ENCODE measurements at places on chromosomes 5 and 9.

DNA sequence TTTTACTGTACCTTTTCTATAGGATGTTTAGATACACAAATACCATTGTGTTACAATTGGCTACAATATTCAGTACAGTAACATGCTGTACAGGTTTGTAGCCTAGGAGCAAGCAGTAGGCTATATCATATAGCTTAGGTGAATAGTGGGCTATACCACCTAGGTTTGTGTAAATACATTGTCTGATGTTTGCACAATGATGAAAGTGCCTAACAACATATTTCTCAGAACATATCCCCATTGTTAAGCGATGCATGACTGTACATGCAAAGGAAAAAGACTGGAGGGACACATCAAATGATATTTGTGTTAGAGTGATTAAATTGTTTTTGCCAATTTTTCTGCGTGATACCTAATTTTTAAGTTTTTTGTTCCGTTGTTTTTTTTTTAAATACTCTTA lies 5.3 kb downstream of the CHMP5 start:
- no peak for DNase-seq

DNA sequence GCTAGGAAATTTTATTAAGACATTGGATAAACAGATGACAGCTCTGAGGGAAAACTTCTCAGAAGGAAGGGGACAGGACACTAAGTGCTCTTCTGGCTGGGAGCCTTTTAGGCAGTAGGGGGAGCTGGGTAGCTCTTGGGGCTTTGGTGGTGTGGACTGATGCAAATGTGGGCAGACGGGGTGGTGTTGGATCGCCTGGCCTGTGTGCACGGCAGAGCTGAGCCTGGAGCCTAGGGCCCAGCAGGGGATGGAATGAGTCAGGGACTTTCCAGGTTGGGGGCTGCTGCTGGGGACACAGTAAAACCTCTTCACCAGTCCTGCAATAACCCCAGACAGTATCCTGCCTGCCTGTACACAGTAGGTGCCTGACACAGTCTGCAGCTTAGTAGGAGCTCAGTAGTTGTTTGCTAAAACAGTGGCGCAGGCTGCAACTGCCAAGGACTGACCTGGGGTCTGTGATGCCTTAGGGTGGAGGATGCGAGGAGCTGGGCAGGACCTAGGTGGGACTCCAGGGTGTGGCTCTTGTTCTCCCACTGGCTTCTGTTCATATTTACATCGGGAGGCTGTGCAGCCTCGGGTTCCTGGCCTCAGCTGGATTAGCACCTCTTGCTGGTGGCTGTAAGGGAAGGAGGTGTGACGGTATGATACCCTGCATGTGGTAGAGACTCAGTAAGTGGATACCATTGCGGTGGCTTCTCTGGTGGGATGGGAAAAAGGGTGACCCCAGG lies 83.8 kb downstream of the DAB2IP start:
- DNase-seq: no peak

DNA sequence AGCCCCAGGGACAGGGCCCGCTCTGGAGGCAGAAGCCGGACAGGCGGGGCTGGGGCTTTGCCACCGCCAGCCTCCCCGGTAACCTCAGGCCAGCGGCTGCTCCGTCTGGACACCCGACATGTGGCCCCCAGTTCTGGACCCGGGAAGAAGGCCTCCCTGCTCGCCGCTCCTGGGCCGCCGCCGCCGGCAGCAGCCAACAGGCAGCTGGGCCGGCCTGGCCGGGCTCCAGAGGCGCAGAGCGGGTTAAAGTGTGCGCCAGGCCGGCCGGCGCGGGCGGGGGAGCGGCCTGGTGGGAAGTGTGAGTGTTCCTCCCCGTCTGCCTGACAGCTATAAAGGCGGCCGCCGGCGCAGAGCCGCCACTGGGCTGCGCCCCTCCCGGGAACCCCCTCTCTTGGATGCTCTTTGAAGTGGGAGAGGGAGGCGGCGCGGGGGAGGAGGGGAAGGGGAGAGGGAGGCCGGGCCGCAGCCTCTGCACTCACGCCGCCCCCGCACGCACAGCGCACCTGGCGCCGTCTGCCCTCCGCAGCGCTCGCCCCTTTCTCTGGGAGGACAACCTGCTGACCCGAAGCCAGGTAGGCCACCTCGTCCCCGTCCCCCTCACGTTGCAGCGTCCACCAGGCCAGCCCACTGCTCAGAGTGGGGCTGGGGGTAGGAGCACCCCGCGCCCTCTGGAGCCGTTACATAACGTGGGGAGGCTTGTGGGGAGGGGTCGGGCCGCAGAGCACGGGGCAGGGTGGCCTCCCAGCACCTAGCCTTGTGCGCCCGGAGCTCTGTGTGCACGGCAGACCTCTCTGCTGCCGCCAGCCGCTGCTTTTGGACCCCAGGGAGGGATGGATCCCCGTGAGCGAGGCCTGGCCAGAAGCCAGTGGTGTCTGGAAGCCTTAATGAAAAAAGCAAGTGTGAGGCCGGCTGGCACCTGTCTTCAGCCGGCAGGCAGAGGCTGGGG lies at the start of gene ADAMTSL2:
TSS of gene ADAMTSL2 (plus strand) at position 359 of the 946 bp plus-strand sequence. CDS start 2,009 bp downstream, outside the sequence.
- DNase-seq: no peak

- DNase-seq: no peak
These were observed 162.7 kb upstream of the MRPS30 start for GRCh38 chr5:44646016-44646415.

- no peak for DNase-seq
These were observed 150.8 kb downstream of the DOCK8 start for GRCh38 chr9:365436-365835.

GRCh38 chr5:93924628-93925027 lies 183.2 kb upstream of the POU5F2 start:
- DNase-seq: no peak
